Fibroblast of skin of left quadriceps (primary cell): ENCODE measurements at places on chromosomes 7 and 10.

GRCh38 chr10:122113161-122113944 lies 124.4 kb downstream of the TACC2 start:
- DNase-seq = no peak

DNA sequence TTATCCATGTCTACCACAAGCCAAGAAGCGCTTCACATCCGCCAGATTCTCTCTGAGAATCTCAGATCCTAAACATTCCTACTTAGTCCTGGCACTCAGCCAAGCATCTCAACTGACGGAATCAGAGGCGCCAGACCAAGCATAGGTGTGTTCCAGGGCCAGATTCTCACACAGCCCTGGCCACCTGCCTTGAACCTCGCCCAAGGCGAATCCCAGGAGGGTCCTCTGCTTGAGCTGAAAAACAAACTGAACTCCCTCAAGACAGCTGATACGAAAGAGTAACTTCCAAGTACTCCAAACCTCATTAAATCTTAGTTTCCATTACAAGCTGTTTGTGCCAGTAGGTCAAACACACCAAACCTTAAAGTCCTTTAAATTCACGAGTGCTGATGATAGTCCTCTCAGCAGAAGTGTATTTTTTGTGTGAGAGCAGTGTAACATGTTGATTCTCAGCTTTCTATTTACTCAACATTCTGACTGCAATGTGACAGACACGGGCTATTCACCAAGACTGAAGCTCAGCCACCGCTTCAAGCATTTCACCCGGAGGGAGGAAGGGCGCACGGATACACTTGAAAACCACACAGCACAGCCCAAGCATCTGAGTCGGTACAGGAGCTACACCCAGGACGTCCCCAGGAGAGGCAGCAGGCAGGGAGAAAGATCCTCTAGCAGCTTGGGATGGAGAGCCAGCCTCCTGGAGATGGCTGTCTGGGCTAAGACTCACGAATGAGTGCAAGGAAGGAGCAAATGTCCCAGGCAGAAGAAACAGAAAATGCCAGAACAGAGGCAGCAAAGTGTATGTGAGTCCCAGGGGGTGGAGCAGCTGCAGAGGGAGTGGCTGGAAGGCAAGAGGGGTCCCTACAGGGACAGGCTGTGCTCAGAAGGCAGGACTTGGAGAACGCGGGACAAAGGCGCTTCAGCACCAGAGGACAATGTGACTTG lies 6.0 kb downstream of the PARD3 start:
- no peak for DNase-seq

DNA sequence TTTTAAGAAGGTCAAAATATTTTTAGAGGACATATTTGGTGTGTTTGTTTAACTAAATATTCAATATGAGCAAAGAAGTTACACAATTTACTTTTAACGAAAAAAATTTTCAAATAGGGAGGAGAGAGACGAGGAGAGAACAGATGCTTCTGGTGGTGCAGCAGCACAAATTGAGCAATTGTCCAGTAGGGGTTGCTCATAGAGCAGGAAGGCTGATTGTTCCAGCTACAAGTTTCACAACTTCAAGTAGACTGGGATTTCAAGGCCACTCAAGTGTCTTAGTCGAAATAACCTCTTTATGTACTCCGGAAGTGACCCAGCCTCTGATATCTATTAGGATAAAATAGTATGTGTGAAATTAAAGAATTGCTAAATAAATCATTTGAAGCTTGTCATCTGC lies 197.9 kb downstream of the HDAC9 start:
- peak; percentile 74 for DNase-seq

DNA sequence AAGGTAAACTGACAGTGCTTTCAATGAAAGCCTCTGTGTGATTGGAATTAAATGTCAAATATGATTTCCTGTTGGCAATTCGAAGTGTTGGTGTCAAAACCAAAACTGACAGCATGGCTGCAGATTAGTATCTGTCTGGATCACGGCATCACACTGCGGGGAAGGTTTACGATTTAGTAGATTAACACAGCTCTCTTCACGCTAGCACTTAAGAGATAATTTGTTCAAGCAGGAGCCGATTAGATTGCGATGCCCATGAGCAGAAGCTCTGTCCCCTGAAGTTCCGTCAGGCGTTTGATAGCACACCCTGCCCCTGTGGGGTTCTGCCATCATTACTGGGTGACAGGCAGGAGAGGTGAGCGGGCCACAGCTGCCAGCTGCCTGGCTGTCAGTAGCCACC lies 279.5 kb upstream of the AUTS2 start:
- no peak for DNase-seq

GRCh38 chr7:133081119-133081598 lies 731 bp downstream of the CHCHD3 start:
- DNase-seq = no peak

GRCh38 chr10:110746969-110747608 lies 103.0 kb downstream of the RBM20 start:
- no peak for DNase-seq

GRCh38 chr10:7657552-7657951 lies 9.2 kb downstream of the ITIH5 start:
- DNase-seq = no peak

GRCh38 chr10:91420868-91421267 lies 10.7 kb downstream of the HECTD2 start:
- no peak for DNase-seq

DNA sequence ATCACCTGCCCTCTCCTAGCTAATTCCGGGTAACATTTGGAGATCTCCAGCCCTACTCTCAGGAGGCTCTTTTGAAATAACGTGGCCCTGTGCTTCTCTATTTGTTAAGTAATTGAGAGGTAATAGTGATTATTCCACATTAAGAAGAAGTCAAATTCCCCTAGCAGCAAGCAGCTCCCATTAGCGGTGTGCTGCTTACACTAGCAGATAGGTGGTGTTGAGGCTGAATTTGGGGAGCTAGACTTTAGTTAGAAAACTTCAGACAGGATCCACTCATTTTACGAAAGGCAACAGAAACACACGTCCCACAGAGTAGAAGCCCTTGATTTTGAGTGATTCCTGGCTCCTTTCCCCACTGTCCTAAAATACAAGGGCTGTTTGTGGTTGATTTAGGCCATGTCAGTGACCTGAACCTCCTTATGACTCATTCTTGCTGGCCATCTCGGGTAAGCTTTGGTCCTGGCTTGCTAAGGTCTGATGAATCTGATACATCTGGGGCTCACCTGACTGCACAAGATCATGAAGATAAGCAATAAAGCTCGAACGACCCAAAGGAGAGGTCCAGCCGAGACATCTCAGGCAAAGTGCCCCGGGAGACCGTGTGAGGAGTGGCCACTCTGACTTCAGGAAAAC lies 77.2 kb downstream of the FAM204A start:
- DNase-seq = no peak

DNA sequence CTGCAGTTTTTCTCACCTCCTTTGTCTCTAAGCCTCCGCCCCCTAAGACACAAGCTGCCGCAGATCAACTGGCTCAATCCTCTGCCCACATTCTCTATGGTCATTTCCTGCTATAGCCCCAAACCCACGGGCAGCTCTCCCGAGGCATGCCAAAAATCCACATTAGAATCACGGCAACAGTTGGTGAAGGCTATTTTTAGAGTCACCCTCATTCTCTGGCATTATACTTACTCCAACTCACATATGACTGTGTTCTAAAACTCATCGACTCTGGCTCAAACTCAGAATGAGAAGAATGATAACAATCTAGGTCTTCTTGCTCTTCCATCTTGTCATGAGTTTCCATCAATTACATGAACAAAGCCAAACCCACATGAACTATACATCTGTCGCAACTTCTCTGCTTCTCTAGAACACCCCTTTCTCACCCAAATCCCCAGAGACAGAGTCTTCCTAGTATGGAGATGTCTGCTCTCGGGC lies 10.9 kb upstream of the KIAA1549 start:
- DNase-seq = no peak

GRCh38 chr10:6619660-6620059 lies 39.6 kb upstream of the PRKCQ start:
- DNase-seq = no peak

GRCh38 chr7:145219461-145219860 lies 383.6 kb upstream of the TPK1 start:
- no peak for DNase-seq

- no peak for DNase-seq
Observed at GRCh38 chr7:134513169-134513752, 14.1 kb upstream of the AKR1B10 start.

DNA sequence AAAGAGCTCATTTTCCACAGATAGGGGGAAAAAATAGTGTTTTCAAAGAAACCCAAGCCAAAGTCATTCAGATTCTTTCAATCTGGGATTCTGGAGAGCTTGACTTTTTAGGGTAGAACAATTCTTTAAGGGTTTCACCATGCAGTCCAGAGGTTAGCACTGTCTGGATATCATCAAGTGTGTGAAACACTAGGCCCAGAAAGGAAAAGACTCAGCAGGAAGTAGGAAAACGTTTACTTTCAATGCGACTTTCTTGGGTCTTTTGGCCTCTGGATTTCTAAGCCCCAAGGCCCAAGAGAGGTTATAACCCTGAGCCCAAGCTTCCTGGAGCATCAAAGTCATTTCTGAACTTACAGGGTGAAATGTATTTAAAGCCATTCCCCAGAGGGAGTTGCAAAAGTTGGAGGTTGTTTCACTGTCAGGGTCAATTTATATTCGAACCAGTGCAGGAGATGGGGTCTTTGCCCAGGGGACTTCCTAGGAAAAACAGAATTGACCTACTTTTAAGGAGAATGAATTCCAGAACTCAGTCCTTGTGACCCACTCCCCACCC lies 158.0 kb downstream of the C7orf25 start:
- no peak for DNase-seq

- DNase-seq = no peak
Observed at GRCh38 chr10:3104251-3104918, 37.0 kb downstream of the PFKP start.

GRCh38 chr10:43060291-43060690 lies 16.6 kb upstream of the RET start:
- no peak for DNase-seq

DNA sequence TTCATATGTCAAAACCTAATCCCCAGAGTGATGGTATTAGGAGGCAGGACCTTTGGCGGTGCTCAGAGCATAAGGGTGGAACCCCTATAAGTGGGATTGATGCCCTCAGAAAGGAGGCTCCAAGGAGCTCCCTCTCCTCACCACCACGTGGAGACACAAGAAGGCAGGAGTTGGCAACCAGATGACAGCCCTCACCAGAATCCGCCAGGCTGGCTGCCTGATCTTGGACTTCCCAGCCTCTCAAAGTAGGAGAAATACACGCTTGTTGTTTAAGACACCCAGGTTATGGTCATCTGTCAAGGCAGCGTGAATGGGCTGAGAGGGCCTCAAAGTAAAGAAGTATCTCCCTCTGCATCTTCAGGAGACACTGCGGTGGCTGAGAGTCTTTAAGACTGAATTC lies 187.7 kb downstream of the TNS3 start:
- no peak for DNase-seq

- DNase-seq = no peak
Observed at GRCh38 chr10:99610221-99610620, 10.0 kb downstream of the SLC25A28 start.

GRCh38 chr10:50614444-50615137 lies 9.2 kb downstream of the SGMS1 start:
- no peak for DNase-seq

- no peak for DNase-seq
Observed at GRCh38 chr7:11605749-11606148, 226.2 kb downstream of the THSD7A start.

DNA sequence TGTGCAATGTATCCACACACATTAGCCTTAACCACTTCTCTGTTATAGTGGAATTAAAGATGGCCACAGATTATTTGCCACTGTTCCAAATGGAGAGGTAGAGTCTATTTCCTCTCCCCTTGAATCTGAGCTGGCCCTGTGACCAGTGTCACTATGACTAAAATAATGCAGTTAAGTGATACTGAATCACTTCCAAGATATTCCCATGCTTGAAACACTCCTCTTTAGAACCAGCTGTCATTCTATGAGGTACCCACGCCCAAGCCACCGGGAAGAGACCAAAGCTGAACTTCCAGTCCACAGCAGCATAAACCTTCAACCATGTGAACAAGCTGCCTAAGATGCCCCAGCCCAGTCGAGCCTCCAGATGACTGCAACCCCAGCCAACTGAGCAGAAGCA lies 2.1 kb upstream of the DHX32 start:
- no peak for DNase-seq

GRCh38 chr7:43583424-43584194 lies 701 bp downstream of the STK17A start:
- no peak for DNase-seq

GRCh38 chr7:3791327-3791726 lies 490.3 kb downstream of the SDK1 start:
- DNase-seq = no peak

GRCh38 chr10:33805831-33806230 lies 471.4 kb upstream of the NRP1 start:
- no peak for DNase-seq

- DNase-seq = no peak
Observed at GRCh38 chr7:86748201-86748600, 104.5 kb downstream of the GRM3 start.

DNA sequence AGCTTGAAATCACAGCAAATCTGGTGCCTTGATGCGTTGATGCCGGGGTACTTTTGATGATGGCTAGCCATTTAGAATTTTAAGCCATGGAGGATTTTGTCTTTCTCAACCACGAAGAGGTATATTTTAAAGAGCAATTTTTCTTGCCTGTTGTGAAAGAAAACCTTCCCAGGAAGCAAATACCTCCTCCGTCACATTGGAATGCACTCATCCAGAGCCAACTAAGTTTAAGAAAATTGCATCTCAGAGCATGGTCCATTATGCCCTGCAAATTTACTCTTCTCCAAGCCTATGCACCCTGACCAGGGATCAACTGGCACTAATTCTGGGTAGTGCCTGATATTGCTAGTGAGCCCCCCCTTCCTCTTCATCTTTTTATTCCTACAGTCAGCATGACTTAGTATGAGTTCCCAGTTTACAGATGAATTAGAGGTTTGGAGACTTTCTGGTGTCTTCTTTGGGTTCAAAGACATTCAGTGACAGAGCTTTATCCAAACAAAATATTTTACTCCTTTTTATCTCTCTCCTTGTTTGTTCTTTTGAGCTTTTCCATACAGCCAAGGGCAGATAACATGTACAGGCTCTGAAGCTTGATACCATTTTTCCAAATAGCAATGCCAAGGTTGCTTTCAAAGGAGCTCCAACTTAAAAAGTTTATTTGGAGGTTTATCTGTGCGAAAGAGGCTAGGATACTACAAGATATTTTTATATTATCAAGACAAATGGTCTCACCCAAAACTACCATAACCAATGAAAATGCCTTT lies 56.6 kb upstream of the ANK3 start:
- no peak for DNase-seq

- no peak for DNase-seq
Observed at GRCh38 chr7:104123786-104124185, 84.0 kb downstream of the ORC5 start.

GRCh38 chr10:23530079-23530478 lies 91.2 kb downstream of the OTUD1 start:
- DNase-seq = no peak

- DNase-seq = peak; percentile 99
Observed at GRCh38 chr7:33874943-33875342, 30.4 kb upstream of the BMPER start.

GRCh38 chr7:141920281-141920680 lies 4.1 kb downstream of the OR9A4 start:
- DNase-seq = no peak

- no peak for DNase-seq
Observed at GRCh38 chr10:70774810-70775678, 10.1 kb downstream of the TBATA start.
